ENCODE measurements at places on chromosomes 5 and 9.

GRCh38 chr5:155689406-155689805, 637.6 kb upstream of the SGCD start:
- DNase-seq = no peak

- DNase-seq = no peak
These were observed 1.2 kb upstream of the PAPPA start for GRCh38 chr9:116152390-116152789.

DNA sequence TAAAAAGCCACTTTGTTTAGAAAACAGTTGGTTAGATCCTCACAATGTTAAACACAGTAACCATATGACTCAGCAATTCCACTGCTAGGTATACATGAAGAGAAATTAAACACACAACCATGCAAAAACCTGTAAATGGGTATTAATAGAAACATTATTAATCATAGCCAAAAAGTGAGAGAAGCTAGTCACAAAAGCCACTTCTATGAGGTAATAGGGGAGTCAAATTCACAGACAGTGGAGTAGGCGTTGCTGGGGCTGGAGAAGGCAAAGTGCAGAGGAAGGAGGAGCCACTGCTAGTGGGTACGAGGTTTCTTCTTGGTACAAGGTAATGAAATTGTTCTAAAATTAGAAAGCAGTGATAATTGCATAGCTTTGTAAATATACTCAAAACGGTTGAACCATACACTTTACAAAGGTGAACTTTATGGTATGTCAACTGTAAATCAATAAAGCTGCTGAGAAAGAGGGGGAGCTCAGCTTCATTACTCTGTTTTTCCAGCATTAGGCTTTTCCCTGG, 364.4 kb downstream of the GADD45G start:
- DNase-seq = no peak

DNA sequence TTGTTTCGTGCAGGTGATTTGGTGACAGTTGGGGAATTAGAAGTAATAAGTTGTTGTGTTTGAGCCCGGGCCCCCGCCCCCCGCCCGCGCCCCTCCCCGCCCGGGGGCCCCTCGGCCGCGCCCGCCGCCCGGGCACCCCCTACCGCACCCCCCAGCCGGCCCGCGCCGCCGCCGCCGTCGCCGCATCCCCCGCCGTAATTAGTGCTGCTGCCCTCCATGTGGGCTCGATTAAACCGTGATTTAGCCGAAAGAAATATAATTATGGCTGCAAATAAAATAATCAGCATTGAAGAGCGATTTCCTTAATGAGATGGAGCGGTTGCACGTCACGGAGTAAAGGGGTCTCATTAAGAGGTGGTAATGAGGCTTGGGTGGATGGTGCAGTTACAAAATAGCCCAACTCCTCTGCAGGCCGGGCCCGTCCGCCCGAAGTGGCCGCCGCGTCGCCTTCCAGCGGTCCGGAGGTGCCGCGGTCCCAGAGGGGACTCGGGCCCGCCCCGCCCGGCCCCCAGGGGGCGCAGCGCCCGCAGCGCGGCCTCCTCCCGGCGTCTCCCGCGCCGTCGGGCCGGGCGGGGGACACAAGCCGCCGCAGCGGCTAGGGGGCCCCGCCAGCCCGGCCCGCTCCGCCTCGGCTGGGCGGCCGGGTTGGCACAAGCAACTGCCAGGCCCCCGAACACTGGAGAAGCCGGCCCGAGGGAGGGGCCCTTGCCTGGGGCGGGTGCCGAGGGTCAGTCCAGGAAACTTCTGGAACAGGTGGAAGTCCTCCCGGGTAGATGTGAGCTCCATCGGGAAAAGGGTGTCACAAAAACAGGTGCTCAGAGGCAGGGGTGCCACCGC, 6.9 kb upstream of the OTP start:
- DNase-seq = no peak

DNA sequence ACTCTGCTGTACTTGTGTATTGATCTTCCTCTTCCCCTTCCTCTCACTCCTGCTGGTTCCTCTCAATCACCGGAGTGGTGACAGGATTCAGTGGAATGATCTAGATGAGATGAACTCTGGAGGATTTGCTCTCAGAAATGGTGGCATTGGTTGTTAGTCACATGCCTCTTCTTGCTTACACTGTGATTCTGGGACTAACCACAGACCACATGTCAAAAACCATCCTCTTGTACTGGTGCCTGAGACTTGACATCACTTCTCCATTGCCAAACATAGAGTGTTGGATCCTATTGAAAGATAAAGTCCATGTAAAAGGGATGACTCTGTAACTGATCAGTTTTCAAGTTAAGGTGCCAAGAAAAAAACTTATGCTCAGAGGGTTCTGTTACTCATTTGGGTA, 506.5 kb downstream of the DMAC1 start:
- DNase-seq = no peak

GRCh38 chr9:87713278-87713987, 12.5 kb upstream of the CTSL start:
- DNase-seq = peak; percentile 60

GRCh38 chr5:136129445-136129844, 3.2 kb upstream of the SMAD5 start:
- no peak for DNase-seq

DNA sequence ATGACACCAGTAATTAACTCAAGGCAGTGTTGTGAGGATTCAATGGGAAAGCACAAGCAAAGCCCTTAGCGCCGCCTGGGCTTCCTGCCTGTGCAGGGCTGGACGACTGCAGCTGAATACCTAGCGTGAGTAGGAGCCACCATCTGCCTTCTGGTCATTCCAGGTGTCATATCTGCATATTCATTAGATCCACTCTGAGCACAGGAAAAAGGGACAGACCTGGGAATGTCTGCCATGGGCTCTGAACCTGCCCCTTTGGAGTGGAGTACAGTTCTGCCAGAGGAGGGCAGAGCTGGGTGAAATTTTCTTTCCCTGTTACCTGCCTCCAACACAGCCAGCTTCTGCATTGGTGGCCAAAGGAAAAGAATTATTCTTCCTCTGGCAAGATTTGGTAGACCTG, 298.8 kb downstream of the NSG2 start:
- no peak for DNase-seq

DNA sequence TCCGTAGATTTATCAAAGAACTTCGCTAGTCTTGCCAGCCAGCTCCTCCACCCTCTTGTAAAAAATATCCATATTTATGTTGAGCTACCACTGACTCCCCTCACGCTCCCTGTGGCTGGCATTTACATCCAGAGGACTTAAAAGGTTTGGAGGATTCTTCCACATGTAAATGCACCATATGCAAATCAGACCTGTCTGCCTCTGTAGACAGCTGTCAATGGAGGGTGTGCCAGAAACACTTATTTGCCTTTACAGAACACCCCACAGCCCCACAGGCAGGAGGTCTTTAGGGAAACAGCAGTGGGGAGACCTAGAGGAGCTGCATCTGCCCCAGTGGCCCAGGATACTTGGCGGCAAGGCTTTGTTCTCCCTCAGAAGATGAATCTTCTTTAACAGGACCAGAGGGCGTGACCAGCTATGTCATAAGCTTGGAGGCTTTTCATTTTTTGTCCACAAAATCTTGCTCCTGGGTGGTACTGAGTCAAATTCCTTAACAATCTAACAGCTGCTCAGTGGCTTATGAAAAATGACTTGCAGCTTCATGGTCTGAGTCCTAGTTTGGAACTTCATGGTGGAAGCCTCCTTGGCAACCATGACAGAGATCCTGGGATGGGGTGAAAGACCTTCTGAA, 535.8 kb downstream of the EBF1 start:
- no peak for DNase-seq

DNA sequence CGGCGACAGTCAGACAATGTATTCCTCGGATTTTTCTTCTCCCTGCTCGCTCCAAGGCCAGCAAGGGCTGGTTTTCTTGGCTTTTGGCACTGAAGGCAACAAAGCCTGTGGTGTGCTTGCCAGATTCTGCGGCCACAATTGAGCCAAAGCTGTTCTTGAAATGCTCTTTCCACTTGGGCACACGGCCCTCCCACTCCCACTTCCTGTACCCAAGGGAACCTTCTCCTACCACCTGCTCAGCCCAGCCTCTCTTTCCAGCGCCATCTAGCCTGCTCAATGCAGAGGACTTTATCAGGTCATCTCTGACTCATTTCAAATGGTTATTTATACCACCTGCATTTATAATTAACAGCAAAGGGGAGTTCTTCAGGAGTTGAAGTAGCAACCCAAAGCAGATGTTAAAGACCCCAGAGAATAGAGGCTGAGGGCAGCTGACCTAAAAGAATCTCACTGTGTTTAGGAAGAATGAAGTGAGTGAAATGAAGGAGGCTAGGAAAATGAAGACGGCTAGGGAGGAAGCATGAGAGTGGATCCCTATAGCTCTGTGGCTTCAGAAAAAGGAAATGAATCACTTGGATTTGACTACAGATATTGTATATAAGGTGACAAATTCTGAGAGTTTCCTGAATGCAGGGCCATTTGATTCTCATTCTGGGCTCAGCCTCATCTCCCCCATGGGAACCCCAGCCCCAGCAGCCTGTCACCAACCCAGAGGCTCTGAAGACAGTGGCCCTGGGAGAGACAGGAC, 439.0 kb downstream of the ENC1 start:
- DNase-seq = no peak

GRCh38 chr5:151318850-151319732, 15.5 kb upstream of the SLC36A3 start:
- DNase-seq = no peak

GRCh38 chr5:123743990-123744583, 232.1 kb downstream of the CSNK1G3 start:
- DNase-seq = no peak

- peak; percentile 55 for DNase-seq
These were observed 51.2 kb upstream of the GGTA1 start for GRCh38 chr9:121550569-121551512.

DNA sequence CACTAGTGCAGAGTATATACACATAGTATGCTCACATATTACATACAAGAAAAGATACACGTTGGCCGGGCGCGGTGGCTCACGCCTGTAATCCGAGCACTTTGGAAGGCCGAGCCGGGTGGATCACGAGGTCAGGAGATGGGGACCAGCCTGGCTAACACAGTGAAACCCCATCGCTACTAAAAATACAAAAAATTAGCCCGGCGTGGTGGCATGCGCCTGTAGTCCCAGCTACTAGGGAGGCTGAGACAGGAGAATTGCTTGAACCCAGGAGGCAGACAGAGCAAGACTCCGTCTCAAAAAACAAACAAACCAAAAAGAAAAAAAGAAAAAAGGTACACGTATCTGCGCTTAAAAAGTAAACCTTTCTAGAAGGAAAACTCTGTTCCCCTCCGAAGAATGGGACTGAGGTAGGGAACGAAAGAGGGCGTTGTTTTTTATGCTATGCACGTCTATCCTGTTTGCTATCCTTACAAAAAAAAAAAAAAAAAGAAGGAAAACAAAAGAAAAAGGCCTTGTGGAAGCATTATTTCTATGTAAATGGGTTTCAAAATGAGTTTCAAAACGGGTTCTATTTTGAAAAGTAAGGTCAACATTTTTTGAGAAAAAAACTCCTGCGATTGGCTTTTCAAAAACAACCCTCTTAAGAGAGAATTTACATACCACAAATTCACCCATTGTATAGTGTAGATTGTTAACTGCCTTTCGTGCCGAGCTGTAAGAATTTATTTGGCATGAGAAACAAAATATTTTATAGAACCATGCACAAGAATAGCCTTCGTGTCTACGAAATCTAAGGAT, 1.2 kb downstream of the AK3 start:
- no peak for DNase-seq

DNA sequence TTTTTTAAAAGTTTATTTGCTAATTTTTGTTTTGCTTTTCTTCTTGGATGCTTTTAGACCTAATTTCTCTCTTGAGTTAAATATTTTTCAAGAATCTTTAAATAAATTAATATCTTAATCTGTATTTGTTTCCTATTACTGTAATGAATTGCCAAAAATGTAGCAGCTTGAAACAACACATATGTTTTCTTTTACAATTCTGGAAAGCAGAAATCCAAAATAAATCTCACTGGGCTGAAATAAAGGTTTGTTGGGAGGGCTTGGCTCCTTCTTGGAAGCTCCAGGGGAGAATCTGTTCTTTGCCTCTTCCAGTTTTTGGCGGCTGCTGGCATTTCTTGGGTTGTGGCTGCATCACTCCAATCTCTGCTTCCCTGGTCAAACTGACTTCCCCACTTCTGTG, 658.1 kb upstream of the ARRDC3 start:
- no peak for DNase-seq

- DNase-seq = no peak
These were observed 174.2 kb upstream of the TBC1D2 start for GRCh38 chr9:98429613-98430012.

GRCh38 chr5:136146201-136146600, 13.6 kb downstream of the SMAD5 start:
- no peak for DNase-seq

GRCh38 chr5:169450464-169450863, 133.1 kb upstream of the SPDL1 start:
- DNase-seq = no peak

- DNase-seq = no peak
These were observed 42.1 kb upstream of the STXBP1 start for GRCh38 chr9:127569886-127570401.

DNA sequence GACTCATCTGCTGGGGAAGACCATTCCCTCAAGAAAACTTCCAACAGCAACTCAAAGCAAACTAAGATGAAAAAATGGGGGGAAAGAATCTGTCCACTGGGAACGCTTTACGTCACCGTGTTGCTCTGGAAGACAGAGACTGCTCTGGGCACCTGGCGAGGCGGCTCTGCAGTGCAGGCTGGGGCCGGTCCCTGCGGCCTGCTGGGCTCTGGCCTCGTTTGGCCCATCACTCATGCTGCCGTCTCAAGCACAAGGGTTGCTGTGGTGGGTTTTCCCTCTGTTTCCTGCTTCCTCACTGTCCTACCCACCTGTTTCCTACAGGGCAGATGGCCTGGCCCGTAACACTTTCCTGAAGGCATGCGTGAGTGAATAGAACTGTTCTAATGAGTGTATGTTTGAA, 92.9 kb upstream of the OTULINL start:
- DNase-seq = no peak

GRCh38 chr5:39569857-39570256, 145.1 kb upstream of the DAB2 start:
- DNase-seq = no peak

GRCh38 chr5:40578501-40579451, 100.9 kb upstream of the PTGER4 start:
- no peak for DNase-seq

GRCh38 chr9:118091711-118092500, 387.7 kb downstream of the TLR4 start:
- no peak for DNase-seq

DNA sequence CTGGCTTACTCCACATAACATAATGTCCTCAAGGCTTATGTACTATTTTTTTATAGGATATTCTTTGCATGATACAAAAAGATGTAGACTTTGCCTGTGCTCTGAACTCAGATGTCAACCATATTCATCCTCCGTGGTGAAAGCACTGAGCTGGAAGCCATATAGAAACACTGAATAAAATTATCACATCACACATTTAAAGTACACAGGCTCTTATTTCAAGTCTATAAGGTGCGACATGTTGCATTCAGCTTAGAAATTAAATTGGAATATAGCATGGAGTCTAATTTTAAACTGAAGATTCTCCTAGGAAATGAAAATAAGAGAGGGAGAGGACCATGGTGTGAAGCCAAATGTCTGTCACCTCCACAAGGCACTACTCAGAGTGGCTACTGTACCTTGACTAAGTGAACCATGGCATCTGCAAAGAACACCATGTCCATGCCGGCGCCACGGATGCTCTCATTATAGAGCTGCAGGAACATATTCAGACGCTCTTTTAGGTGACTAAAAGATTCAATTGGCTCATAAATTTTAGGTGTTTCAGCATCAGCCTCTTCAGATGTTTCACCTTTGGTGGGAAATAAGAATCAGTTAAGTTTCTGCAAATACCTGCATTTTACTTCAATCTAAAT, 158.6 kb downstream of the DNAH5 start:
- no peak for DNase-seq

GRCh38 chr9:75891277-75891741, 836 bp downstream of the PCSK5 start:
- no peak for DNase-seq

Data from occipital lobe (tissue), 3 donors.